Colonic mucosa (tissue), 4 donors: ENCODE measurements at places on chromosomes 2 and 18. TPM values are rescaled to one million over a fixed set of nuclear protein-coding genes. Genes with fewer than 3 reads are reported as not detected.

- H3K27ac ChIP-seq = no peak overlapping the region
- H3K27me3 ChIP-seq = no peaks in the 10 kb centered on the region
- no peaks in the 10 kb centered on the region for H3K36me3 ChIP-seq
- H3K4me1 ChIP-seq = no peaks in the 10 kb centered on the region
- H3K4me3 ChIP-seq = no peak overlapping the region
Measured at GRCh38 chr2:228433721-228434120, 252.2 kb upstream of the SPHKAP start.

GRCh38 chr2:121187982-121188411 lies 97.0 kb downstream of the TFCP2L1 start:
- no peak for DNase-seq
- no peaks in the 10 kb centered on the region for H3K27me3 ChIP-seq
- H3K4me3 ChIP-seq = no peak overlapping the region
- H3K27ac ChIP-seq = no peak overlapping the region

- H3K4me1 ChIP-seq = peaks cover 9% of the 10 kb centered on the region
- DNase-seq = no peak
- no peak overlapping the region for H3K4me3 ChIP-seq
- no peak overlapping the region for H3K27ac ChIP-seq
- H3K27me3 ChIP-seq = peaks cover 27% of the 10 kb centered on the region
Measured at GRCh38 chr2:231929961-231930592, 3.9 kb upstream of the NPPC start.

The SPOPL gene
- total RNA-seq = 23.5 TPM
